Esophagus muscularis mucosa (tissue), 4 donors: ENCODE measurements at places on chromosomes 13 and 19. TPM values are rescaled to one million over a fixed set of nuclear protein-coding genes. Genes with fewer than 3 reads are reported as not detected.

DNA sequence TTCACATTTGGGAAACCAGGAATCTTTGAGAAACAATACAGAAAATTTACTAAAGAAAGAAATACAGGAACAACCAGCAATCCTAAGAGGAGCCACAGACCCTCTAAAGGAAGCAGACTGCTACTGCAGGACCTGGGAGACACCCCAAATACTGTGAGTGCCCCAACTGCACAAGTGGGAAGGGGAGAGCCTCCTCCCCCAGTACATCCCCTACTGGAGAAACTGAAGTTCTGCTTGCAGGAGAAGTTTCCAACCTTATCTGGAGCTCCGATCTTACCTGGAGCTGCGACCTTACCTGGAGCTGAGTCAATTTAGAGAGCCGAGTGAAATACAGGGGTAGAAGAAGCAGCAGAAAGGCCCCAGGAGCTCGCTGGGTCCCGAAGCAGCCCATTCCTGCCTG is 236.4 kb upstream of the SPRY2 start:
- no peak for DNase-seq

- no peak for DNase-seq
Observed at GRCh38 chr13:21309542-21310172, 133.2 kb downstream of the MRPL57 start.

Gene TUBB4A
- total RNA-seq: 2.4 TPM

GRCh38 chr13:33229446-33230177 is 55.9 kb downstream of the STARD13 start:
- no peak for DNase-seq

Gene ATP8B3
- 0.50 TPM for total RNA-seq

GRCh38 chr19:747432-748273 is 3.3 kb upstream of the MISP start:
- no peak for DNase-seq

- no peak for DNase-seq
Observed at GRCh38 chr13:37504251-37504650, 94.3 kb downstream of the POSTN start.

DNA sequence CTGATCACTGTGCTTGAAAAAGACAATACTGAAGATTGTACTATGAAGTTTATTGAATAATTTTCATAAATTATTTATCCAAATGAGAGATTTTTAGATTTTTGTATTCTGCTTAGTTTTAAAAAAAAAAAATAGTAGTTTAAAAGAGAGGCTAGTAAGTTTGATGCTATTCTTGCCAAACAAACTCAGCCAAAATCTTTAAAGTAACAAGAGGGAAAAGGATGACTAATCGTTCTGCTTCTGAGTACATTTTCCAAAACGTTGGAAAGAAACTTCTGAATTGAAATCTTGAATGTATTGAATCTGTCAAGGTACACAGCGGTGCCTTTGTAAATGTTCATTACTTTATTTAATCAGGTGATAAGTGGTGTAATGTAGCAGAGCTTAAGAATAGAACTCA is 34.4 kb downstream of the NUP58 start:
- no peak for DNase-seq

DNA sequence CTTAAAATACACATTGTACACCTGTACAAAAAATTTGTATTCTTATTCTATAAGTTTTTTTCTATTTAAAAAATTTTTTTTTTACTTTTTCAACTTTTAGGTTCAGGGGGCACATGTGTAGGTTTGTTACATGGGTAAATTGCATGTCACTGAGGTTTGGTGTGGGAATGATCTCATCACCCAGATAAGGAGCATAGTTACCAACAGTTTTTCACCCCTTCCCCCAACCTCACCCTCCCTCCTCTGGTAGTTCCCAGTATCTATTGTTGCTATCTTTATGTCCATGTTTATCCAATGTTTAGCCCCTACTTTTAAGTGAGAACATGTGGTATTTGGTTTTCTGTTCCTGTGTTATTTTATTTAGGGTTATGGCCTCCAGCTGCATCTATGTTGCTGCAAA is 89.9 kb downstream of the CDK8 start:
- DNase-seq: no peak

GRCh38 chr19:46384396-46384795 is 29.0 kb downstream of the CCDC8 start:
- no peak for DNase-seq

Gene CYP4F2
- total RNA-seq: not detected

- no peak for DNase-seq
Observed at GRCh38 chr19:10510301-10510802, 6.9 kb downstream of the S1PR5 start.

Gene MADCAM1
- 0.17 TPM for total RNA-seq

- no peak for DNase-seq
Observed at GRCh38 chr19:35517342-35517741, 3.9 kb upstream of the DMKN start.

DNA sequence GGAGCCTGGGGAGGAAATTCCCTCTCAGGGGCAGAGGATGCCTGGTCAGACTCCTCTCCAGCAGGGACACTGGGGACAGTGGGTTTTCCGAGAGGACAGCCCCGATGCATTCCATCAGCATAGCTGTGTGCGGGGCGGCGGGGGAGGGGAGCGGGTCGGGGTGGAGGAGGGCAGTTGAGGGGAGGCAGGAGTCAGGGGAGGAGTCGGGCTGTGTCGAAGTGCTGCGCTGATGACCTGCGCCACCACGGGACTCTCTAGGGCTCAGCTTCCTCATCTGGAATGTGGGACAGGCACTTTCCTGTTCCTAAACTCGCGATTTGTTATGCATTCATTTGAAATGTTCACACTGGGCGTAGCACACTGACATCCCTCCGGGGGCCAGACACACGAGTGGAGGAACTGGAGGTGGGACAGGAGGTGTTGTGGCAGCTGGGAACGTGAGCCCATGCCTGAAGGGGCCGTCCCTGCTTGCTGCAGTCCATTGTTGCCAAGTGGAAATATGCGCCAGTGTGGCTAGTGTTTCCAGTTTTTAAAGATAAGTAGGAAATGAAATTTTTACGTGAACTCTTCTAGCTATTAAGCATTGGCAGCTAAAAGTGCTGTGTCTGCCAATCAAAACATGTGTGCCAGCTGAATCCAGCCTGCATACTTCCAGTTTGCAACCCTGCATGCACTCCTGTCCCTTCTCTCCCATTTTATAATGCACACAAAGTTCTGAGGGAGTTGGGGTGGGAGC is 43.3 kb downstream of the FLT1 start:
- DNase-seq: no peak

DNA sequence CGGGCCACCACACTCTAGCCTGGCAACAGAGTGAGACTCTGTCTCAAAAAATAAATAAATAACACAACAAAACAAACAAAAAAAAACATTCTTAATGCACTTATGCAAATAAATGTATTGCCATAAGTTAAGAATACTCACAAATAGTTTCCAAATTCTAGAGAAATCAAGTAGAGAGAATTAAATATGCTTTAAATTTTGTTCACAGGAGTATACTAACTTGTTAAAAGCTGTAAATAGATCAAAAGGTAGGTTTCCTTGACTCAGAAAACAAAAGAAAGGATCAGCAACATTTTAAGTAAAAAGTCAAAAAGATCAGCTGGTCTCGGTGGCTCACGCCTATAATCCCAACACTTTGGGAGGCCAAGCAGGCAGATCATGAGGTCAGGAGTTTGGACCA is 50.5 kb upstream of the ZNF429 start:
- no peak for DNase-seq

Gene NLRP9
- not detected for total RNA-seq

- no peak for DNase-seq
Observed at GRCh38 chr13:42485272-42485671, 88.7 kb upstream of the TNFSF11 start.

DNA sequence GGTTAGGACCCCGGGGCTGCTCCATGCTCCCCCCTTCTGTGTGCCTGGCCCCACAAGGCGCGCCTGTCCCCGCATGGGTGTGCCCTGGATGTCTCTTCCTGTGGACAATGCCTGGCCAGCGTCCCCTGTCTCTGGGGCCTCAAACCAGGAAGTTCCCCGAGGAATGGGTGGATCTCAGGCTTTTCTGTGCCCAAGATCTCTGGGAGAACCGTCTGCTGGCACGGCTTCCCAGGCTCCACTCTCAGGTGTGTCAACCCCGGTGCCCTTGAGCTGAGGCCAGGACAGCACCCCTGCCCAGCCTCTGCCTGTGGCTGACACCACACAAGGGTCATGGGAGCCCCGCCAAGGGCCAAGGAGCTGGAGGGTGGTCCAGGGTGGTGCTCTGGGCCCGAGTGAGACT is 15.7 kb downstream of the ZNF444 start:
- DNase-seq: no peak

Gene RELB
- total RNA-seq: 15.9 TPM

DNA sequence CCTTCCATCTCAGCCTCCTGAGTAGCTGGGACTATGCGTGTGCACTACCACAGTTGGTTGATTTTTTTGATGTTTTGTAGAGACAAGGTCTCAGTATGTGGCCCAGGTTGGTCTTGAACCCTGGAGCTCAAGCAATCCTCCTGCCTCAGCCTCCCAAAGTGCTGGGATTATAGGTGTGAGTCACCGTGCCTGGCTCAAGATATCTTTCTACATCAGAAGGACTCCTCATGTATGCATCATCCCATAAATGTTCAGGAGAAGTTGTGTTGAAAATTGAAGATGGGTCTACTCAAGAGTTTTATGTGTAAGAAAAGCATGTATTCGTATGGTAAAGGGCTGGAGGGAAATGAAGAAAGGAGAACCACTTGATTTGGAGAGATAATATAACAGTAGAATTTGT is 71.8 kb upstream of the STK24 start:
- no peak for DNase-seq

DNA sequence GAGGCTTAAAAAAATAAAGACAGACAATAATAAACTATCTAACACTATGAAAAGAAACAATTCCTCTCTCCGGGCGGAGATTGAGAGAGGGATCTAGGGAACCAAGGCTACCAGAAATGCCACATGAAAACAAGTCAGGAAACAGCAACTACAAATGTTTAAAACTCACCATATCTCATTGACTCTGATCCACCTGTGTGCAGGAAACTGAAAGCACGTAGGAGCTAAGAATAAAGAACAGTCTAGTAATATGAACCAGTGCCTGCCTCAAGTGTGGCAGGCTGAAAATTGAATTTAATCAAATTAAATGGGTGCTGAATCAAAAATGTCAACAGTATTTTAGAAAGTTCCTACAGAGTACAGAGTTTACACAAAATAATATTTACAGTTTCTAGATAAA is 1701.0 kb downstream of the SLITRK5 start:
- no peak for DNase-seq

Gene CERS1
- total RNA-seq: 3.2 TPM

Gene LILRB2
- total RNA-seq: 2.2 TPM

- DNase-seq: peak; percentile 19
Observed at GRCh38 chr13:78409172-78409571, 194.2 kb downstream of the POU4F1 start.

GRCh38 chr13:72960541-72960940 is 98.3 kb upstream of the KLF5 start:
- DNase-seq: no peak
